ENCODE measurements at places on chromosomes 6 and 20.

DNA sequence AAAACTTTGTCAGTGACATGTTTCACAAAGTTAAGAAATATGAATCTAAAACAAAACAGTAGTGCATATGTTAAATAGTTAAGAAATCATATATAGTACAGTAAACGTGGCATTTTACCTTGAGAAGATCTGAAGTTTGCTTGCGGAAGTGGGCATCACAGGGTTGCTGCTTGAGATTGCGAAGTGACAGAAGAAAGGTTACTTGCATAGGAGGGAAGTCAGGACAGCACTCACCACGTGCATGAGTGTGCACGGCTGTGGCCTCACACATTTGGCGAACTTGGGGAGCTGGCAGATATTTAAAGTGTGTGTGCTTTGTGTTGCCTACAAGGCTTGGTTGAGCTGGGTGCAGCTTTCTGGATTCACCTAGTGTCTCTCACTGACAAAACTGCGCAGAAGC lies 431.5 kb upstream of the ARID1B start:
- DNase-seq, result no peak

DNA sequence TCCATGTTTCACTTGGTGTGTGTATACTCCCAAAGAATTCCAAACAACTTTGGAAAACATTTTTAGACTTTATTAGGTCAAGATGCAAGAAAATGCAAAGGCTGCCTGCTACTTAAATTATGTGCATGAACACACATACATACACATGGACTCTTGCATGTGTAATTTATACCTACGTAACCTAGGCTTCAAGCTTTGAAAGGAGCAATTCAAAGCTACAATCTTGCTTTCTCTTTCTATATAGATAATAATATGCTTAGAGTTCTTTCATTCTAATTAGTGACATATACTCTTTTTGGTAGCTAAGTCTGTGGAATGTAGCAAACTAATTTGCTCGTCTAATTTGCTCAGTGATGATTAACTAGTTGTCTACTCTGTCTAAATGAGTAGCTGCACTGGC lies 146.5 kb downstream of the EPHA7 start:
- DNase-seq, result no peak

DNA sequence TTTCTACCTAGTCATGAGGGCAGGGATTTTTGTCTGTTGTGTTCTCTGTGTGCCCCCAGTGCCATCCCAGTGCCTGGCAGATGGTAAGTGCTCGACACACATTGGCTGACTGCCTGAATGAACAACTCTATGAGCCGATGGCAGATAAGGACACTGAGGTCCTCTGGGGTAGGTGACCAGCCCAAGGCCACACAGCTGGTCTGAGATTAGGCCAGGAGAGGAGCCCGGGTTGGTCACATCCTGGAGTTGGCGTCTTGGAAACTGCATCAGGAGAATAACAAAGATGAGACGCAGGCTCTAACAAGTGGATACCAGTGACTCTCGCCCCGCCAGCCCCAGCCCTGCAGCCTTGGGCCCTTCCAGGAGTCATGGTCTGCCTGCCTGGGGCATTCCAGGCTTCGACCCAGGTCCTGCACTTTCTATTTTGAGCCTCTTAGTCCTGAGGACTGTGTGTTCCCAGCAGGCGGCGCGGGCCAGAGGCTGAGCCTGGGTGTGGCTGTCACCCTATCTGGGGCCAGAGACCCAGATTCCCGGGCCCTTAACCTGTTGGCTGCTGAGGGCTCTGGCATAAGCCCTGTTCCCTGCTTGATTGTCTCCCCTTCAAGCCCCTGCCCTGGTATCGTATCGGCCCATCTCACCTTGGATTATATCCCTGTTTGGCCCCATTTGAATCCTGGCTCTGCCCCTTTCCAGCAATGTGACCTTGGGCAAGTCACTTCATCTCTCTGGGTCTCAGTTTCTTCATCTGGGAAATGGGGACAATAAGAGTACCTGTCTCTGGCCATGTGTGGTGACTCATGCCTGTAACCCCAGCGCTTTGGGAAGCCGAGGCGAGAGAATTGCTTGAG lies 88.3 kb downstream of the CEBPB start:
- DNase-seq, result no peak

DNA sequence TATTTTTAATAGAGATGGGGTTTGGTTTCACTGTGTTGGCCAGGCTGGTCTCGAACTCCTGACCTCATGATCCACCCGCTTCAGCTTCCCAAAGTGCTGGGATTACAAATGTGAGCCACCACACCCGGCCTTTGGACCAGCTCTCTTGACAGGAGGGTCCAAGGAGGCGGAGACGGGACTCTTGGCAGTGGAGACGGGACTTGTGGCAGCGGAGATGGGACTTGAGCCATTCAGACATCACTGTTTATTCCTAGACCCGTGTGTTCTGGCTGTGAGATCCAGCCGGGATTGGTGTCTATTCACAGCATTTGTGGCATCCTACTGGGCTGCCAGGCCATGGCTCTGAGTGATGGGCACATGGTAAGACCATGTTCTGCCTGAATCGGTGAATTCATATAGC lies 25.6 kb downstream of the PRPF6 start:
- DNase-seq, result no peak
